ENCODE measurements at places on chromosomes 13 and 19.

DNA sequence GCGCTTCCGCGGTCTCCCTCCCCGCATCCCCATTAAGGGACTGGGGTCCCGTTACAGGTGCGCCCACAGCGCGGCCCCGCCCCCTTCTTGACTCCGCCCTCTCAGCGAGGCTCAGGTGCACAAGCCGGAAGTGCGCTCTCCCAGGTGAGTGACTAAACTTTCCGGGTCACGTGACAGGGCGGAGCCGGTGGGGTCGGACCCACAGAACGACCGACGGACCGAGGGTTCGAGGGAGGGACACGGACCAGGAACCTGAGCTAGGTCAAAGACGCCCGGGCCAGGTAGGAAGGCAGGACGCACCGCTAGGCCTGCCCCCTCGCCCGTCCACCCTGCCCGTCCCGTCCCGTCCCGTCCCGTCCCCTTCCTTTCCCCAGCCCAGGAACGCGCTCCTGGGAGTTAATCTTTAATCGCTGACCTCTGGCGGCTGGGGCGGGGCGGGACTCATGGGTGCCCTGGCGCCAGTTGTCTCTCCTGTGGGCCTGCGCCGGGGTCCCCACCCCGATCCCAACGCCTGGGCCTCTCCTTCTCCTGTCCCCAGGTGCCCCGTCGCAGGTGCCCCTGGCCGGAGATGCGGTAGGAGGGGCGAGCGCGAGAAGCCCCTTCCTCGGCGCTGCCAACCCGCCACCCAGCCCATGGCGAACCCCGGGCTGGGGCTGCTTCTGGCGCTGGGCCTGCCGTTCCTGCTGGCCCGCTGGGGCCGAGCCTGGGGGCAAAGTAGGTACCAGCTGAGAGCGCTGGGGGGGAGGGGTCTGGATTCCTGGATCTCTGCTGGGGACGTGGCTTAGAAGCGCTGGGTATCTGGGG, at the start of gene CRB3:
CRB3 (plus strand) TSS at position 202 of the 804 bp plus-strand sequence; CDS start at position 633, 431 bp downstream.
- DNase-seq: peak; percentile 71

DNA sequence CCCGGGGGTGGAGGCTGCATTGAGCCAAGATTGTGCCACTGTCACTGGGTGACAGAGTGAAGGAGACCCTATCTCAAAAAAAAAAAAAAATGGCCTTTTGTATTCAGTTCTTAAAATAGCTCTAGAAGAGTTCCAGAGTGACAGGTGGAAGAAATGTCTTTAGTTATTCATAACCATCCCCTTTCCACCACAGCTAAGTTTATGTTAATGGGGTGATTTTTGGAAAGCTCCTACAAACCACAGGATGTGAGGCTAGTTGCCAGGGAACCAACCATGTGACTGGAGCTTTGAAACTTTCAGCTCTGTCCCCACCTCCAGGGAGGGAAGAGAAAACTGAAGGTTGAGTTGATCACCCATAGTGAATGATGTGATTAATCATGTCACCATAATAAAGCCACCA, 6.9 kb downstream of the ZNF490 start:
- no peak for DNase-seq

GRCh38 chr13:32047793-32048192, 16.2 kb downstream of the FRY start:
- no peak for DNase-seq

DNA sequence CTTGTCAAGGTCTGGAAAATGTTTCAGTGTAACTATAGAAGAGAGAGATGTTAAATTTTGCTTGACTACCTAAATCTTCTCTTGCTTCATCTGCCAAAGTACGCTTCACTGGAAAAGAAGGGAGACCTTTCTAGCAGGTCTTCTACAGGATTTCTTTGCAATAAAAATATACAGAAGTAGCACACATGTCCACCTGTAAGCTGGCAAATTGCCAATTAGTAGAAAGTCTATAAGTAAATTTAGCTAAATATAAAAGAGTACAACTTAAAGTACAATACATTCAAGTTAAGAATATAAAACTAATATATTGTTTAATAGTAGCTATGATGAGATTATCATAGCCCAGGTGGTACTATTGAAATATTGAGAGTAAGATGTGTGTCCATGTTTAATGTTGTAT, 128.5 kb upstream of the EDNRB start:
- no peak for DNase-seq

GRCh38 chr19:13633109-13633508, 126.8 kb upstream of the CACNA1A start:
- DNase-seq: no peak

DNA sequence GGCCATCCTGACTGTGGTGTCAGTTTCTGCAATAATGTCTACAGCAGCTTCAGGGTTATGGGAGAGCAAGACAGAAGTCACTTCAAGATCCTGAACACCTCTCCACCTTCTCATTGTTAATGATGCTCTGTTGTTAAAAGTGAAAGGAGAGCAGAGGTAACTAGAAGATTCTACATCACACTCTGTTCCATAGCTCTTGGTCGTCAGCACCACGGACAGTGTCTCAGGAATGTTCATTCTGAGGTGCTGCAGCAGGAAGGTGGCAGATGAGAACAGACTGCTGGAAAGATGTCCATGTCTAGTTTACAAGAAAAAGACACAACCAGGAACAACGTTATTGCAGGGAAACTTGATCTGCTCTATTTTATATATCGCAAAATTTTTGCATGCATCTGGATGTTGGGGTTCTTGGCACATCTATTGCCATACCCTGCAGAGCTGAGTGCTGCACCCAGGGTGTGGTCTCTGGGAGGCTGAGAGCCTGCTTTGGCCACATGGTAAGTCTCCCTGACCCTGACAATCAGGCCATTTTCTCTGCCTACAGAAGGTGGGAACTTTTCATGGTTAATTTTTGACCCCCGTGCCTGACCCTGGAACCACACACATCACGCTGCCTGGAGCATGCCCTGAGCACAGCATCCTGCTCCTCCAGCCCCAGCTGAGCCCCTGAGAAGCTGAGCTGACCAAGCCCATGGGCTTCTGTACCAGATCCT, 12.7 kb downstream of the CEACAM21 start:
- no peak for DNase-seq

DNA sequence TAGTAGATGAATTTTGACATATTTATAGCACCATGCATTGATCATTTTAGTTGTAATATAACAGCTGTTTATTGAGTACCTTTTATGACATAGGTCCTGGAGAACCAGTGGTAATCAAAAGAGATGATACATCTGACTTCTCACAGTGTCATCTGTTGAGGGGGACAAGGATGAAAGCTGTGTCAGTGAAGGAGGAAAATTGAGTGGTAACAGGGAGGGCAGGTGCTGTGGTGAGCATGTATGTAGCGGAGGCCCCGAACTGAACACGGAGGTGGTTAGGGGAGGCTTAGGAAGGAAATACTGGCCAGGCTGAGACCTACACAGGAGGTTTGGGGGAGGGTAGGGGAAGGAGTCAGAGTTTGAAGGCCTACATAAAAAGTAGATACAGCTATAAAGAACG, 199.7 kb downstream of the GGACT start:
- no peak for DNase-seq

DNA sequence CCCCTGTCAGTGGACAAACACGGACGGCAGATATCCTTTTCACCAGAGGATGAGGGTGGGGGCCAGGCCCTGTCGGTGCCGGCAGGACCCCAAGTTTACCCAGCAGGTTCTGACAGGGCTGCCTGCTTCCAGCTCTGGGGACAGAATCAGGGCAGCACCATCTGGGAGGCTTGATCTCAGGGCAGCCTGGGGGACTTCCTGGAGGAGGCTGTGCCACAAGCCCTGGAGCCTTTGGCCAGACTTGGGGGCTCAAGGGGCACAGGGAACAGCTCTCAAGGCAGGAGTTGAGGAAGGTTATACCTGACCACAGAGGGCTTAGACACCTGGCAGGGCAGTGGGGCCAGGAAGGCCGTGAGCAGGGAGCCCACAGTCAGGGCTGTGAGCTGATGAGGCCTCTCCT, 45.2 kb downstream of the COMP start:
- DNase-seq: no peak

DNA sequence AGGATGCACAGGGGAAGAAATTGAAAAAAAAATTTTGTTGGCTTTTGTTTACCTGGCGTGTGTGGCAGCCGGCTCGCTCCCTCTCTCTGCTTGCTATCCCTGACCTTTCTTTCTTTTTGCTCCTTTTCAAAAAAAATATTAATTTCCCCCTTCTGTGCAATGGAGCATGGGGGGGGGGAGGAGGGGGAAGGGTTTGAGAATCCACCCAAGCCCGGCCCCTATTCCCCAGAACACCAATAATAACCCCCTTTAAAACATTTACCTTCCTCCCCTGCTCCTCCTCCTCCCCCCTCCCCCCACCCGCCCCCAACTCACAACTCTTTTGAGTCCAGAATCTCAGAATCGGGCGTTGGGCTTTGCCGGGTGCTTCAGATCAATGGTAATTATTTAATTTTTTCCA, 28.4 kb downstream of the NFIX start:
- DNase-seq: no peak

DNA sequence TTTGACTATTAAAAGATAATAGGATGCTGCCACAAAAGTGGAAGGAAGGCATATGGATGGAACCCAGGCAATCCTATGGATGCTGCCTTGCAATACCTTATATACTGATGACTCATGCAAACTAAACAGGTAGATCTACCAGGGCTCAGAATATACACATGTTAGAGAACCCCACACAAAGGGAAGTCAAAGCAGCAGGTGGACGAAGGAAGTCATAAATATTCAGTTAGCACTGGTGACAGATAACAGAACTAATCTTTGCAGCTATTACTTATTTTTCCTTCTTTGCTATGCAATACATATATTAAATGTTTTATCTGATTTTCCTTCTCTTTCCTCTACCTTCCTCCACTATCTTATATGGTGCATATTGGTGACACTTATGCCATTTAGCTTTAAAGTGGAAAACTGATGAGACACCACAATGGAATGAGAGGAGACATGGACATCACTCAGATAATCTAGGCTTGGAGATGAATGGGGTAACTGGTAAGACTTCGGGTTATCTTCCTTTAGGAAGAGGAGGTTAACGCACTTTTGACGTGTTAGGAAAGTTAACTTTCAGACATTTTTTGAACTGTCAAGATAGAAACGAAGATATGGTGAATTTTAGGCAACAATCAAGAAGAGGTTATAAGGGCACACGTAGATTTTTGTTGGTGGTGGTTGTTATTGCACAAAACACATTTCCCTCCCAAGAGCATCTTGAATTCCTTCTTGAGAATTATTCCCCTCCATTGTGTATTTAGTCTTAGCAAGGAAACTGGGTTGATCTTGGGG, 39.8 kb upstream of the MBNL2 start:
- no peak for DNase-seq

DNA sequence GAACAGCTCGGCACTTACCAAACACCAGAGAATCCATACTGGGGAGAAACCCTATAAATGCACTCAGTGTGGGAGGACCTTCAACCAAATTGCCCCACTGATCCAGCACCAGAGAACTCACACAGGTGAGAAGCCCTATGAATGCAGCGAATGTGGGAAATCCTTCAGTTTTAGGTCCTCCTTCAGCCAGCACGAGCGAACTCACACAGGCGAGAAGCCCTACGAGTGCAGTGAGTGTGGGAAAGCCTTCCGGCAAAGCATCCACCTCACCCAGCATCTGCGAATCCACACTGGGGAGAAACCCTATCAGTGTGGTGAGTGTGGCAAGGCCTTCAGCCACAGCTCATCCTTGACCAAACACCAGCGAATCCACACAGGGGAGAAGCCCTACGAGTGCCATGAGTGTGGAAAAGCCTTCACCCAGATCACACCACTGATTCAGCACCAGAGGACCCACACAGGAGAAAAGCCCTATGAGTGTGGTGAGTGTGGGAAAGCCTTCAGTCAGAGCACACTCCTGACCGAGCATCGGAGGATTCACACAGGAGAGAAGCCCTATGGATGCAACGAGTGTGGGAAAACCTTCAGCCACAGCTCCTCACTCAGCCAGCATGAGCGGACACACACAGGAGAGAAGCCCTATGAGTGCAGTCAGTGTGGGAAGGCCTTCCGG, 8.3 kb downstream of the ZNF135 start:
- DNase-seq: no peak

- DNase-seq: no peak
Measured at GRCh38 chr13:110116072-110116487, 190.9 kb downstream of the COL4A1 start.

DNA sequence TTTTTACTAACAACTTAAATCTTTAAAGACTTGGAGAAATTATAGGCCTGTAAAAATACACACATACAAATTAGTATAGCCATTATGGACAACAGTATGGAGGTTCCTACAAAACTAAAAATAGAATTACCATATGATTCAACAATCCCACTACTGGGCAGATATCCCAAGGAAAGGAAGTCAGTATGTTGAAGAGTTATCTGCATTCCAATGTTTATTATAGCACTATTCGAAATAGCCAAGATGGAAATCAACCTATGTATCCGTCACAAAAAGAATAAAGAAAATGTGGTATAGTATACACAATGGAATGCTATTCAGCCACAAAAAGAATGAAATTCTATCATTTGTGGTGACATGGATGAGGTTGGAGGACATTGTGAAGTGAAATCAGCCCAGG, 37.2 kb downstream of the SLITRK1 start:
- DNase-seq: no peak

DNA sequence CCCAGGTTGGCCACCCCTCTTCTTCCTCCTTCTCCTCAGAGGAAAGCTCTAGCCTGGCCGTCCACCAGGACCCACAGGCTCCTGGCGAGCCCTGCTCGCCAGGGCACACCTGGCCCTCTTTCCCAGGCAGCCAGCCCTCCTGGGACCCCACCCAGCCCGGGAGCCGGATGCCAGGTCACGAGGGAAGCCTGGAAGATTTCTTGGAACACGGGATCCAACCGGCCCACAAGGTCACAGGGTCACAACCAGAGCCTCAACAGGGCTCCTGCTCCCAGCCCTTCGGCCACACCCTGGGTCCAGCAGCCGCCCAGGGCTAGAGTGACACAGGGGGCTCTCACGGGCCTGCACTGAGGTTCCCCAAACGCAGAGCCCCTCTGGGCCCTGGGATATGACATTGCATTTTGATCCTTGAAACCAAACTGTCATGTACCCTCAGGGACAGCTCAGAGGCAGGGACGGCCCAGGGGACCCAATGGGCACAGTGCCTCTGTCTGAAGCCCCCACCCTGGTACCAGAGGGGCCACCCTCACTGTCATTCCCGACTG, 5.5 kb downstream of the MKNK2 start:
- DNase-seq: no peak

DNA sequence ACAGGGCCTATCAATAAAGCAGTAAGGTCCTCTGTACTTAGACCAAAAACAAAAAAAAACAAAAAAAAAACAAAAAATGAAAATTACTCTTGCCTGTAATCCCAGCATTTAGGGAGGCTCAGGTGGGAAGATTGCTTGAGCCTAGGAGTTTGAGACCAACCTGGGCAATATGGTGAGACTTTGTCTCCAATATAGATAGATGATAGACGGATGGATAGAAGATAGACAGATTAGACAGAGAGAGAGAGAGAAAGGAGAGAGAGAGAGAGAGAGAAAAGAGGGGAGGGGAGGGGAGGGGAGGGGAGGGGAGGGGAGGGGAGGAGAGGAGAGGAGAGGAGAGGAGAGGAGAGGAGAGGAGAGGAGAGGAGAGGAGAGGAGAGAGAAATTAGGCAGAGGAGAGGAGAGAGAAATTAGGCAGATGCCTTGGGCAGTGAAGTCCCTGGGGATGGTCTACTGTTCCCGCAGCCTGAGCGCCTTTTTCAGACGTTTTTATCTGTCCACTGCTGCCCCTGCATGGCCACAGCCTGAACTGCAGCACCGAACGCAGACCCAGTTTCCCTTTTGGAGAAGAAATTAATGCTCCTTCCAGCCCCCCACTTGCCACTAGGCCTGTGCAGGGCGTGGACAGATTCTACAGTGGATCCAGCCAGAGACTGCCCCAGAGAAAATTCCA, 9.8 kb upstream of the ZNF627 start:
- no peak for DNase-seq

GRCh38 chr13:91214031-91214430, 133.5 kb upstream of the MIR17HG start:
- no peak for DNase-seq

All from LNCaP clone FGC (cell line).